ENCODE measurements at places on chromosomes 11 and 22.

DNA sequence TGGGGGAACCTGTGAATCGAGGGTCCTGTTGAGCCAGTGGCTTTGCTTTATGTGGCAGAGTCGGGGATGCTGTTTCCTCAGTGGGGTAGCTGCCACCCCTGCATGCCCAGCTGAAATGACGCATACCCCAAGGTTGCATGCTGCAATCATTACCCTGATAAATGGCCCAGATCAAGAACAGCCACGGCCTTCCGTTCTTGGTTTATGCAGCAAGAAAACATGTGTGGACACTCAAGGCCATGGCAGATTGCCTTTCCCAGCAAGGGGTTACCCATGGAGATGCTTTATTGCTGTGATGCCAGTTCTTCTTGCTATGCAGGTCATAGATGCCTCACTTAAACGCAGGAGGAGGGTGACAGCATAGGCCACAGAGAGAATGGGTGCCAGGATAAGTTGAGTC lies 14.3 kb upstream of the SREBF2 start:
- DNase-seq = no peak

GRCh38 chr22:38266120-38266519 lies 6.7 kb downstream of the TMEM184B start:
- no peak for DNase-seq

- no peak for DNase-seq
These were observed 56.3 kb downstream of the KREMEN1 start for GRCh38 chr22:29128891-29129807.

DNA sequence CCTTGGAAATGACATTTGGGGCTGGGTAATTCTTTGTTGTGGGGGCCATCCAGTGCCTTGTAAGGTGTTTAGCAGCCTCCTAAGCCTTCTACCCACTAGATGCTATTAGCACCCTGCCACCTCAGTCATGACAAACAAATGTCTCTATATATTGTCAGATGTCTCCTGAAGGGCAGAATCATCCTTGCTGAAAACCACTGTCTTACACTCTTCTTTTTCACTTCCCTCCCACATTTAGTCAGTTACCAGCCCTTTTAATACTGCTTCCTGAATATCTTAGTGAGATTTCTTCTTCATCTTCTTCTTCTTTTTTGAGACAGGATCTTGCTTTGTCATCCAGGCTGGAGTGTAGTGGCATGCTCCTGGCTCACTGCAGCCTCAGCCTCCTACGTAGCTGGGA lies 33.1 kb downstream of the TNRC6B start:
- DNase-seq = no peak

DNA sequence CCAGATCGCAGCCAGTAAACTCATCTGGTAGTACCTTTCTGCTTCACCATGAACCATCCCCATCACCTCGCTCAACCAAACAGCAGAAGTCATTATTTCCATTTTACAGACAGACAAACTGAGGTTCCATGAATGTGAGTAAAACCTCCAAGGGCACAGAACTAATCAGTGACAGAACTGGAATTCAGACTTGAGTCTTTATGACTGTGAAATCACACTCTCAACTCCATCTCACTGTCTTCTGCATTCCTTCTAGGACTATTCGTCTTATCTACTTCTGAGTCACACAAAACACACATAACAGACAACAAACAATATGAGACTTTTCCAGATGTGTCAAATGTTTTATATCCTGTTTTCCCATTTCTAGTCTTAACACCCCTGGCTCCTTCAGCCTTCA lies 9.3 kb upstream of the NUP50 start:
- DNase-seq = no peak

GRCh38 chr22:44373234-44373633 lies 60.5 kb upstream of the SHISAL1 start:
- DNase-seq = no peak

- no peak for DNase-seq
These were observed 157.2 kb downstream of the ATG16L2 start for GRCh38 chr11:72971192-72971967.

GRCh38 chr22:41447435-41448188 lies 1.0 kb upstream of the TOB2 start:
- DNase-seq = no peak

All from Panc1 (cell line).